ENCODE measurements at places on chromosomes 11 and 22. TPM values are rescaled to one million over a fixed set of nuclear protein-coding genes. Genes with fewer than 3 reads are reported as not detected.

The SERPING1 gene
- total RNA-seq = 35.2 TPM

DNA sequence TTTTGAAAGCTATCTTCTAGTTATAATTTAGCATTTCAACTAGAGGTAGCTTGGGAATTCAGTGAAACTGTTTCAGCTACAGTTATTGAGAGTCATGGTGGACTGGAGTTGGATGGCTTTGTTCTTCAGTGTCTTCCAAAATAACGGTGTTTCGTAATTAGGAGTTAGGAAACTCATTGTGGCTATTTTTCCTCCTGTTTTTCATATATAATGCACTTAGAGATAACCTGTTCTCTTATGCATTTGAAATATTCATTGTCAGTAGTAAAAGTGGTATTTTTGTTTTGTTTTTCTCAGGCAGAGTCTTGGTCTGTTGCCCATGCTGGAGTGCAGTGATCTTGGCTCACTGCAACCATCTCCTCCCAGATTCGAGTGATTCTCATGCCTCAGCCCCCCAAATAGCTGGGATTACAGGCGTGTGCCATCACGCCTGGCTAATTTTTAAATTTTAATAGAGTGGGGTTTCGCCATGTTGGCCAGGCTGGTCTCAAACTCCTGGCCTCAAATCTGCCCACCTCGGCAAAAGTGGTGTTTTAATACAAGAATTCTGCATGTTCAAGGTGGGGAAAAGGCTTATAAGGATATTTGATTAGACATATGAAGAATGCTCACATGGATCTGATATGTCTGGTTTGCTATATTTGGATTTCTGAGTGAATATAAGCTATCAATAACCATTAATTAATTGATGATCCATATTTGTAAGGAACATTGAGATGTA lies 12.7 kb downstream of the PDHX start:
- H3K27ac ChIP-seq = no peak overlapping the region
- DNase-seq = no peak
- H3K4me3 ChIP-seq = no peak overlapping the region
- H3K27me3 ChIP-seq = no peaks in the 10 kb centered on the region

The TMEM121B gene
- 8.1 TPM for total RNA-seq

The SCGB1D2 gene
- total RNA-seq = not detected

- H3K4me3 ChIP-seq = no peak overlapping the region
- no peaks in the 10 kb centered on the region for H3K36me3 ChIP-seq
- H3K4me1 ChIP-seq = no peaks in the 10 kb centered on the region
- no peak overlapping the region for H3K27ac ChIP-seq
Observed at GRCh38 chr22:18031695-18032454, 7.5 kb upstream of the MICAL3 start.

DNA sequence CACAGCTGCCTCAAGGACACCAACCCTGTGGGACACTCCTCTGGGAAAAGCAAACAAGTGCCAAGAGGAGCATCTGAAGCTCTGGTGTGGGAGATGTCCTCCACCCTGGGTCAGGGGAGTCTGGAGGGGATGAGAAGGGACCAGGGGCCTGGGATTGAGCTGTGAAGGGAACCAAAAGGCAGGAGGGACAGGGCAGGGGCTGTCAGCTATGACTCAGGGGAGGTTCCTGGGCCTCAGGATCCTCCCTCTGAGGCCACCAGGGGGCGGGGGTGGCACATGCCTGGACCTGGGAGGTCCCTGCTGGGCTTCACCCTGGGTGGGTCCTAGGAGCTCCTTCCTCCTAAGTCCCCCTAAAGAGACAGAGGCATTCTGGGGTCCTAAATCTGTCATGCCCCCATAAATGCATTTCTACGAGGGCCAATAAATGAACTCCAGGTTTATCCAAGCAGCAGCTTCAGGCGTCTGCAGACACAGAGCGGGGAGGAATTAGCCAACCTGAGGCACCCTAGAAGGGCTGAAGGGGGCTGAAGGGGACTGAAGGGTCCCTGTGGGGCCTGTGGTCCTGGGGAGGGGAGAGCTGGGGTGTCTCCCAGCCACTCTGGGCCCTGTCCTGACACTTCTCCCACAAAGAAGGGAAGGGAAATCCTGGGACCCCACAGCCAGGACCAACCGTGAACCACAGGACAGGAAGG lies 31.9 kb upstream of the IGLL5 start:
- peaks cover 3% of the 10 kb centered on the region for H3K27me3 ChIP-seq
- no peaks in the 10 kb centered on the region for H3K36me3 ChIP-seq
- no peak overlapping the region for H3K4me3 ChIP-seq
- no peaks in the 10 kb centered on the region for H3K4me1 ChIP-seq
- DNase-seq = peak; percentile 69
- H3K27ac ChIP-seq = no peak overlapping the region

The KLHL35 gene
- total RNA-seq = 0.72 TPM

GRCh38 chr22:26949193-26949592 lies 291.8 kb downstream of the MIAT start:
- no peaks in the 10 kb centered on the region for H3K36me3 ChIP-seq
- no peaks in the 10 kb centered on the region for H3K27me3 ChIP-seq
- no peak for DNase-seq
- peaks cover 3% of the 10 kb centered on the region for H3K4me1 ChIP-seq
- no peak overlapping the region for H3K27ac ChIP-seq

- DNase-seq = no peak
- no peaks in the 10 kb centered on the region for H3K36me3 ChIP-seq
- H3K27me3 ChIP-seq = no peaks in the 10 kb centered on the region
- H3K4me1 ChIP-seq = peaks cover 4% of the 10 kb centered on the region
- H3K27ac ChIP-seq = no peak overlapping the region
- no peak overlapping the region for H3K4me3 ChIP-seq
Observed at GRCh38 chr11:45644981-45645889, 20.2 kb downstream of the CHST1 start.

DNA sequence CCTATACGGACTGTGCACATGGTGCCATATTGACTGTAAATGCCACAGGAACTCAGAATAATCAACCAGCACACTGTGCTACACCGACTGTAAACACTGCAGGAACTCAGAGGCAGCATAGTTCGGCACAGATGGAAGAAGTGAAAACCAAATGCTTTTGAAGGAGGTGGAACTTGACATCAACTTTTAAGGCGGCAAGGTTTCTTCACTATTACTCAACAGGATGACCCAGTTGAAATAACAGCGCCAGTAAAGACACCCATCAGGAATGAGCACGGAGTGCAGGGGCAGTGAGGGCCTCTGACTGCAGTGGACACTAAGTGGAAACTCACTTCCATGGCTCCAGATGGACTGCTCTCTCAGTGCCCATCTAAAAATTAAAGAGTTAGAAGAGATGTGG lies 15.7 kb downstream of the TESMIN start:
- H3K27ac ChIP-seq = no peak overlapping the region
- H3K36me3 ChIP-seq = peaks cover 35% of the 10 kb centered on the region
- H3K27me3 ChIP-seq = no peaks in the 10 kb centered on the region

DNA sequence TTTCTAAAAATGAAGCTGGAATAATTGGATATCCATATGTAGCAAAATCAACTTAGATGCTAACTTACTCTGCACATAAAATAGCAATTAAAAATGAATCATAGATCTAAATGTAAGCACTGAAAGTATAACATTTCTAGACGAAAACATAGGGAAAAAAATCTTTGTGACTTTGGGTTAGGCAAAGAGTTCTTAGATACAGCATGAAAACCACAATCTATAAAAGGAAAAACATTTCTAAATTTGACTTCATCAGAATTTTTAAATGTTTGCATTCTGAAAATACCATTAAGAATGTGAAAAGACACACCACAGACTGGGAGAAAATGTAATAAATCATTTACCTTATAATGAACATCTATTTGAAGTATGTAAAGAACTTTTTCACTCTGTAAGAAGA lies 128.8 kb downstream of the APIP start:
- no peak overlapping the region for H3K4me3 ChIP-seq
- no peaks in the 10 kb centered on the region for H3K27me3 ChIP-seq
- no peak for DNase-seq
- H3K4me1 ChIP-seq = peaks cover 2% of the 10 kb centered on the region
- H3K27ac ChIP-seq = no peak overlapping the region

The MAPK8IP1 gene
- 30.2 TPM for total RNA-seq

The TSSK2 gene
- total RNA-seq = not detected

The C11orf42 gene
- total RNA-seq = not detected

GRCh38 chr22:41838842-41839618 lies 6.1 kb downstream of the SREBF2 start:
- no peak for DNase-seq
- H3K4me1 ChIP-seq = peaks cover 1% of the 10 kb centered on the region
- no peaks in the 10 kb centered on the region for H3K27me3 ChIP-seq
- H3K4me3 ChIP-seq = no peak overlapping the region
- no peak overlapping the region for H3K27ac ChIP-seq

The CRYAB gene
- not detected for total RNA-seq

The GTF2H1 gene
- 39.4 TPM for total RNA-seq

DNA sequence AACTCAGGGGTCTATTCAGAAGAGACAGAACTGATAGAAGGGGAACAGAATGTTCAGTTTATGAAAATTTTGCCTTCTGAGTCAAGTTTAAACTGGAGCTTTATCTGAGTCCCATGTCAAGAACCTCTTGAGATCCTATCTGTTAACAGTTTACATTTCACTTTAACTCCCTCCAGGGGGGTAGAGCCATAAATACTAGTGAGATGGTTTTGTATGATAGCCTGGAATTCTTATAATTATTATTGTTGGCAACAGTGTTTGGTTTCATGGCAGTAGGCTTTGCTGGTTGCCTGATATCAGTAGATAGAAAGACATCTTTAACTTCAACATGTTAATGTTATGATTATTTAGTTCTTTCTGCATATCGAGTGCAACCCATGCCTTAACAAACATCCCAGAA lies 498.5 kb downstream of the INSC start:
- H3K4me3 ChIP-seq = no peak overlapping the region
- no peak for DNase-seq
- no peaks in the 10 kb centered on the region for H3K27me3 ChIP-seq
- no peak overlapping the region for H3K27ac ChIP-seq
- H3K36me3 ChIP-seq = no peaks in the 10 kb centered on the region

The SSH3 gene
- total RNA-seq = 44.2 TPM

DNA sequence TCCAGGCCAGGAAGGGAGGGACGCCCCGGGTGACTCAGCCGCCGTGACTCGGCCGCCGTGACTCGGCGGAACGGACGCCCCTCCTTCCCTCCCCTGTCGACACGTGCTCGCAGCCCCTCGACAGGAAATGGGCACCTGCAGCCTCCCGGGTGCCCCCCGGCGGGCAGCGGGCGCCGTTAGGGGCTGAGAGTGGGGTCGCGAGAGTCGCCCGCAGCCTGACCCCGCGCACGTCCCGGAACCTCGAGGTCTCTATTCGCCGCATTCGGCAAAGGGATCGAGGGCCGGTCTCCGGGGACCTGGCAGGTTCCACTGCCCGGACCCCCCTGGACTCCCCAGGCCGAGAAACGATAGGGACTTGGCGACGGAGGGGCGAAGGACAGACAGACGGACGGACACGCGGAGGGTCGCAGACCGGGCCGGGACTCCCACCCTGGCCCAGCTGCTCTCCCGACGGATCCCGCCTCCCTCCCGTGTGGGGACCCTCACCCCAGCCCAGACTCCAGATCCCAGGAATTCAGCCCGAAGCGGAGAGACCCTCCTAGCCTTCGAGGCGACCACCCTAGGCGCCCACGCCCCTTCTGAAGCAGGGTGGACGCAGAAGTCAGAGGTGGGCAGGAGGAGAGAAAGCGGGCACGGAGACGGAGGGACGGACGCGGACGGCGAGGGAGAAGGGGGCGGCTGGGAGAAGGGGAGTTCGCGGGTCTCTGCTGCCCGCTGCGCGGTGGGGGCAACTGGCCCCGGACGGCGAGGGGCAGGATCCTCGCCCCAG lies 648 bp downstream of the FOSL1 start:
- no peak overlapping the region for H3K27ac ChIP-seq
- H3K4me3 ChIP-seq = peak overlapping the region; percentile 78
- H3K27me3 ChIP-seq = peaks cover 17% of the 10 kb centered on the region
- no peaks in the 10 kb centered on the region for H3K4me1 ChIP-seq

The OR10D3 gene
- total RNA-seq = not detected

DNA sequence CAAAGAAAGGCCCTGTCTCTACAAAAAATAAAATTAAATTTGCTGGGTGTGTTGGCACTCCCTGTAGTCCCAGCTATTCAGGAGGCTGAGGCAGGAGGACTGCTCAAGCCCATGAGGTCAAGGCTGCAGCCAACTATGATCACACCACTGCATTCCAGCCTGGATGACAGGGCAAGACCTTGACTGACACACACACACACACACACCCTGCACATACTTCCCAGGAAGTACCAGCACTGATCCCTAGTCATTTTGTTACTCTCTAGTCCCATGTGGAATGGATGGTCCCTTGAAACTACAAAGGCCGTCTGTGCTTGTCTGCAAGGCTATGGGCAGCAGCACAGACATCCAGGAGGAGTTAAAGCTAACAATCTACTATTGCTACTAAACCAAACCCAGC lies 59.7 kb upstream of the CYP2D6 start:
- H3K27me3 ChIP-seq = no peaks in the 10 kb centered on the region
- peaks cover 7% of the 10 kb centered on the region for H3K4me1 ChIP-seq
- H3K27ac ChIP-seq = no peak overlapping the region
- no peak for DNase-seq
- 0 out of 3 replicates have a peak overlapping the region, but pooled peaks have one; percentile 25 for H3K4me3 ChIP-seq

The MYOD1 gene
- not detected for total RNA-seq

- no peak overlapping the region for H3K27ac ChIP-seq
- peak overlapping the region; percentile 46 for H3K4me3 ChIP-seq
- DNase-seq = peak; percentile 62
Observed at GRCh38 chr11:64263021-64263946, 12.0 kb downstream of the PLCB3 start.

DNA sequence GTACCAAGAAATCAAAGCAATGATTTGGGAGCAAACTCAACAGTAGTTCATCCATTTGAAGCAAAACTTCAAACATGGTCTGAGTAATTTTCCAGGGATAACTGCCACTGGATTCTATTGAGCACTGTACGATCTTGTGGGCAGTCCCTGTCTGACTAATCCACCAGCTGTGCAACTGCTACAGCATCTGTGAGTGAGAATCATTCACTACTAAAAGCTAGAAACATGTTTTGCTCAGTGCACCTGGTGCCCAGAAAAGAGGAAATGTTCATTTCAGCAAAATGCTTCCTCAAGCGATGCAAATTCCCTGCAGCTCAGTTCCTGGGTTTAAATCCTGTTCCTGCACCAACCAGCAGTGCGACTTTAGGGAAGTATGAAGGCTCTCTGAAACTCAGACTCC lies 1077.9 kb downstream of the DLG2 start:
- no peaks in the 10 kb centered on the region for H3K36me3 ChIP-seq
- H3K4me1 ChIP-seq = no peaks in the 10 kb centered on the region
- no peak for DNase-seq
- no peak overlapping the region for H3K27ac ChIP-seq

GRCh38 chr11:75190652-75191329 lies 39.9 kb downstream of the SLCO2B1 start:
- no peak overlapping the region for H3K27ac ChIP-seq
- H3K36me3 ChIP-seq = no peaks in the 10 kb centered on the region
- H3K4me1 ChIP-seq = no peaks in the 10 kb centered on the region
